ENCODE measurements at places on chromosomes 6 and 20.
A peak's percentile ranks its signal among the peaks of the same experiment; 100 is the strongest.

DNA sequence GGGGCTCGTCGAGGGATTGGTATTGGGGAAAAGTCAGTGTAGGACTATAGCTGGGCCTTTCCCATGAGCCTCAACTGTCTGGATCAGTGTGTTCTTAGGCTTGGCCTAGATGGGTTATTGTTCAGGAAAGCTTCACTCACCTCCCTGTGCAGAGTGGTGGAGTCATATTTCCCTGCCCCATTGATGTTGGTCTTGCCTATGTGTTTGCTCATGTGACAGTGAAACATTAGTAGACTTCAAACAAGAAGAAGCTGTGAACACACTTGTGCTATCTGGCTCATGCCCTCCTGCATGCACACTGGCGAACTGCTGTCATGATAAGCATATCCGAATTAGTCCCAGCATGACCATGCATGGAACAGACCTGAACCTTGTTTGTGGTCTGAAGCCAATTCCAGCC, 171.1 kb downstream of the DHX35 start:
- no peak for DNase-seq

DNA sequence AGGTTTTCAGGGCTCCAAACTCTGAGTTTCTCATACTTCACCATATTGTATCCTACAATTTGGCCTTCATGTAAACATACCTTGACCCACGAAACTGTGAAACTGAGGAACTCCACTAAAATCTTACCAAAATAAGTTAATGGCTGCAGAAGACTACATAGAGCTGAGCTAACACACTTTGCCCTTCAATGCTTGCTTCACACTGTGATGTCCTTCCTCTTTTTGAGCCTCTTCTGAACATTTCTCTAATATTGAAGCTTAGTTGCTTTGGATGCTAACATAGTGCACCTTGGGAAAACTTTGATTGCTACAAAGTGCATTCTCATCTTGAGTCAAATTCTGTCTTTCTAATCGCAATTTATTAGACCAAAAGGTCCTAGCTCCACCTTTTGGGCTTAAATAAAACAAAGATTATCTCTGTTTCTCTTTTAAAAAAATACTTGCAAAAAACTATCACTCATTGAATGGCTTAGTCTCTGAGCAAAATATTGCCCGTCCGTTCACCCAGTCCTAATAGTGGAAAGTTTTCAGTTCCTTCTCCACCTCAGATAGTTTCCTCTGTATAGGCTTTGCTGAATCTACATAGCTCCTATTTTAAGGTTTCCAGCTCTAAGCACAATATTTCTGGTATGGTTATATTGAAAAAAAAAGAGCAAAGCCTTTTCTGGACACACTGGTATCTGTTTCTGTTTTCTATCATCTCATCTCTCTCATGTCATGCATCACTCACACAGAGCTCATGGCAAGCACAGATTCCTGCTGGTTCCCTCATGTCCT, 494.6 kb downstream of the RFPL4B start:
- no peak for DNase-seq

DNA sequence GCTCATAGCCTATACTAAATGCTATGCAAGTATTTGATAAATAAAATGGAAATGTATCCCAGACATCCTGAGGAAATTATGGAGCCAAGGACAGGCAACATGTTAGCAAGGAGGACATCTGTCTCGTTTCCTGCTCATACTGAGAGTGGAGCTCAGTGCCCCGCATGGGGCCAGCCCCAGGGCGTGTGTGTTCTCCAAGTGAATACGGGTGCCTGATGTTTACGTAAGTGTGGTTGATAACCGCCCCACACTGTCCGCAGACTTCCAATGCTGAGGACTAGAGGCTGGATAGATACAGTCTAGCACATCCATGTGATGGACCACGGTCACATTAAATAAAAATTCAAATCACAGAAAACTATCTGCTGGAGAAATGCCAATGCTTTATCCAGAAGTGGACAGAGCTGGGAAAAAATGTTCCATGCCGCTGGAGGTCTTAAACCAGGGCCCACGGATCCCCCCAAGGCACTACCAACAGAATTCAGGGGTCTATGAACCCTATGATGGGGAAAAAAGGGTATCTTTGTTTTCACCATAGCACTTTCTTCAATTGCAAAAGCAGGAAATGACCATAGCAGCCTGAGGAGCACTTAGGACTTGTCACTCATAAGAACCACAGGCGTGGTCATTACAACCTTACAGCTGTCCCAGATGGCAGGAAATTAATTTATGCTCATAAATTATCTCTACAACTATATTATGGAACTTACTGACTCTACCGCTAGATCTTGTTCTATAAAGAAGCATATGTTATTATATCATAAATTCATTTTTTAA, 24.9 kb downstream of the TGM2 start:
- no peak for DNase-seq

DNA sequence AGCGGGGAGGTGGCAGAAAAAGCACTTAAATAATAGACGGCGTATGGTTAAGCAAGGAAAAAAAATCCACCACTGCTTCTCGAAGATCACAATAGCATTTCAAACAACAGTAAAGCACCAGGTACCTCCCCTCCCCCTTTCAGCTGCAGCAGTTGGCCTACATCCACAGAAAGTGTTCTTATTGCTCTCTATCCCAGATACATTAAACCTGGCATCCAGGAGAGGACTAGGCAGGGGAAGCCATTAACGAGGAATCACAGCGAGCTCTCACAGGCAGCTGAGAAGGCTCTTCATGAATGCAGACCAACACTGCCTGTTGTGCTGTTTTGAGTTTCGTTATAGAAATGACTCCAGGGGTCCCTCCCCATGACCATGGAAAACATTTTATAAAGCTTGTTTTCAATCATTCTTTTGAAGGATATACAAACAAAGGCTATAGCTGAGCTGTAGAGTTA, 11.8 kb downstream of the FYN start:
- DNase-seq = no peak

GRCh38 chr6:16392010-16392409, 153.6 kb downstream of the GMPR start:
- DNase-seq = no peak

- no peak for DNase-seq
Measured at GRCh38 chr6:19803331-19804204, 33.6 kb upstream of the ID4 start.

DNA sequence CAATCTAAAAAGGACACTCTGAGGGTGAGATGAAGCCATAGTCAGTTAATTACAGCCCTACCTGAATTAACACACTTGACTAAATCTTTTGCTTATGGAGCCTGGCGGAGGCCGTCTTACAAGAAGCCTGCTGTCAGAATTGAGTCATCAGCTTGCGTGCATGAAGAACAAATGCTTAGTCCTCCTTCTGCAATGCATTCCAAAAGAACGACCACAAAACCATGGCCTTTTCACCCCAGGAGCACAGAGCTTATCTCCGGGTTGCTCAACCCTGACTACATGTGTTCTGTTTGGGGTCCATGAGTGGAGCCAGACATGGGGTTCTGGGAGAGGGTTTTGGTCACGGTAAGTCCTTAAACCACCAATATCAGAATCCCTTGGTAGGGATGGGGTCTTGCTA, 318.1 kb downstream of the CLIC5 start:
- no peak for DNase-seq

DNA sequence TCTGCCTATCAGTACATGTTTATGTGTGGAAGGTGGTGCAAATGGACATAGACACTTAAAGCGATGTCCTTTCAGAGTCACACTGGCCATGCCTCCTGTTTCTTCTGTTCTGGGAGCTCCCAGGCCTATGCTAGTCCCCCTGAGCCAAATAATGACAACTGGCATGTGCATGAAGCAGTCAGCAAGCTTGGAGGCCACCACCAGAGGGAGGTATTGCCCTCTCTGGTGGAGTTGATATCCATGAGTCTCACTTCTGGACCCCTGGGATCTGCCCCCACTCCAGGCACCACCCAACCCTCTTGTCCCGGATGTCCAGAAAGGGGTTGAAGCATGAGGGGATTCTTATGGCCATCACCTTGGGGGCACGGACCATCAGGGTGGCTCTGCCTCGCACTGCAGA, 172.2 kb downstream of the AIG1 start:
- DNase-seq = no peak

DNA sequence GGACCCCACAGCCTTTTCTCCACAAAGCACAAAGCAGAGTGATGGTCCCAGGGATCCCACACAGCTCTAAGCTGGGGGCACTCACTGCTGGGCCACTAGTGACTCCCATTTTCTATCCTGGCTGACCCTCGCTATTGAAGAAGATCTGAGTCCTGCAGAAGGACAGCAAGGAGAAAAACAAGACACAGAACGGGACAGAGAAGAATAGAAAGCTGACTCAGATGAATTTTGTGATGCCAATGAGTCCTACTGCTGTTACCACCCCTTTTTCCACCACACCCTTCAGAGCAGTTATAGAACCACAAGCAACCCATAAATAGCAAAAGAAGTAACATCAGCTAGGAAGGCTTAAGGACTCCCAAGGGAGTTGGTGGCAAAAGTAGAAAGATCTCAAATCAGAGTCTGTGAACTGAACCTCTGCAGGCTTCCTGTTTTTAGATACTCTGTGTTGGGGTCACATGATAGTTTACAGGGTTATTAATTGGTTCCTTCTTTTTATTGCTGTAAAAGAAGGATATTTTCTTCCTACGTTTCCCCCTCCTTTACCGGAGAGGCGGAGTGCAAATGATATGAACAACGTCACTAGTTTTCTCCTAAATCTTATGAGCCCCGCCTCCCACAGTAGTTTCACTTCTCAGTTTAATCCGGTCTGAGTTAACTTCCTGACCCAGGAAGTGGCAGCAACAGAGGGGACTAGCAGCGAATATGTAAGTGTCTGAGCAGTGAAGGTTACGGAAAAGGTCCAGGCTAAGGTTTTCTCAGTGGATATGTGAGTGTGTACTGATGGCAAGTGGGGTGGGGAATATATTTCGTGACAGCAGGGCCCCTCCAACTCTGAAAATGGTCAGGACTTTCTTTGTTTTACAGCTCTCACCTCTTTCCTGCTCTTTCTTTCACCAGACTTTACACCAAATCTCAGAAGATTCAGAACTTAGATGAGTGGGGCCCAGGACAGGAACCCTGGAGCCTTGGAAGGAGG, at the start of gene TRIM38:
TSS of gene TRIM38 (plus strand) at position 654 of the 979 bp plus-strand sequence. CDS start 3,721 bp downstream, outside the sequence.
- no peak for DNase-seq

DNA sequence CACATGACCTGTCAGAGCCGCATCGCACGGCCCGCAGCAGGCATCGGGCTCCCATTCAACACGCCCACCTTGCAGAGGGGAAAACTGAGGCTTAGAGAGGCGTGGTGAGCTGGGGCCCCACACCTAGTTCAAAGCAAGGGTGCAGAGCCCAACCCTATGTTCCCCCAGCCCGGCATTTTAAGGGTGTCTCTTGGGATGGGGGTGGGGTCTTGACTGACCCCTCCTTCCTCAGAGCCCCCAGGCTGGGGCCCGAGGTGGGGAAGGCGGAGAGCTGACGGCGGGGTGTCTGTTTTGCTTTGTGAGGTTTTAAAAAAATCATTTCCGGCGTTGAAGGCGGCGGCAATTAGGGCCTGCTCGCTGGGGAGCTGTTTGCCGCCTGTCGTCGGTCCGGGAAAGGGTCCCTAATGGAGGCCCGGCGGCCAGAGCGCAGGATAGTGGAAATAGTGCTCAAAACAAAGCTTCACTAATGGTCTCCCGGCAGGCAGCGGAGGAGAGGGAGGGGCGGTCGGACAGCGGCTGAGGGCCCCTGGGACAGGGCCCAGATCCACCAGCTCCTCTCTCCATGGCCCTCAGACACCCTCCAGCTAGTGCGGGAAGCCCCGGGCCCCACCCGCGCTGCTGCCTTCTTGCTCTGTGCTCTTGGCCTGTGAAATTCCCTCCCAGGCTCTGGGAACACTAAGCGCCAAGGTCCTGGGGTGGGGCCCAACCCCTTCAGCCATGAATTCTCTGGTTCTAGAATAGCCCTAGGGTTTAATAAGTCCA, 11.9 kb downstream of the VSTM2L start:
- DNase-seq = peak; percentile 46

GRCh38 chr6:10668126-10668917, 26.1 kb downstream of the C6orf52 start:
- DNase-seq = no peak

DNA sequence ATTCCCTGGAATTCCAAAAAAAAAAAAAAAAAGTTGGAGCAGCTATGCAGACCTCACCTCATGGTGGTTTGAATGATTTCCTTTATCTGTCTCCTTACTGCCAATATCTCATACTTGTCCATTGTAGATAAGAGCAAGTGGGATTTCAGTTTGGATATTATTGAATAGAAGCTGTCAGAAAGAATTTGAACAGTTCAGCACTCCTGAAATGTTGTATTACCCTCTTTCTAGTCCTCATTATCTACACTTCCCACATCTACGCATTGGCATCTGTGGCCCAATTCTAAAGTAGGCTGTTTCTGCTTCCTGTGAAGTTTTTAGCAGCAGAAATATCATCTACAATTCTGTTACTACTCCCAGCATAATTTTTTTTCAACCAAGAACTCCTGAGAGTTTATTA, 68.2 kb upstream of the KHDRBS2 start:
- no peak for DNase-seq

DNA sequence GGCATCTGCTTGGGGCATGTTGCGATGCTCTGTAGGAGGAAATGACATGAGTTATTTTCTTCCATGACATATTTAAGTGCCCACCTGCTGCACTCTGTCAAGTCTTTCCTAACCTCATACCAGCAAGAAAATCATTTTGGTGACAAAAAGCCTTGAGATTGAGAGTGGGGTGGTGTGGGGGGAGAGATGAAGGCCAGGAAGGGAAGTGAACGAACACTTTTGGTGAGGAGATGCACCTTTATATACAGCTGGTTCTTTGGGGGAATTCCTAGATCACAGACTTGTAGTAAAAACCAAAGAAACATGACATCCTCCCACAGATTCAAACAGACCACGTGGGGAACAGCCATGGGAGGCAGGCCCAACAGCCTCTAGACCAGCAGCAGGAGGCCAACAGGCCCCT, 26.1 kb downstream of the NCOA5 start:
- DNase-seq = no peak

GRCh38 chr6:166153966-166154365, 13.7 kb downstream of the TBXT start:
- DNase-seq = no peak

DNA sequence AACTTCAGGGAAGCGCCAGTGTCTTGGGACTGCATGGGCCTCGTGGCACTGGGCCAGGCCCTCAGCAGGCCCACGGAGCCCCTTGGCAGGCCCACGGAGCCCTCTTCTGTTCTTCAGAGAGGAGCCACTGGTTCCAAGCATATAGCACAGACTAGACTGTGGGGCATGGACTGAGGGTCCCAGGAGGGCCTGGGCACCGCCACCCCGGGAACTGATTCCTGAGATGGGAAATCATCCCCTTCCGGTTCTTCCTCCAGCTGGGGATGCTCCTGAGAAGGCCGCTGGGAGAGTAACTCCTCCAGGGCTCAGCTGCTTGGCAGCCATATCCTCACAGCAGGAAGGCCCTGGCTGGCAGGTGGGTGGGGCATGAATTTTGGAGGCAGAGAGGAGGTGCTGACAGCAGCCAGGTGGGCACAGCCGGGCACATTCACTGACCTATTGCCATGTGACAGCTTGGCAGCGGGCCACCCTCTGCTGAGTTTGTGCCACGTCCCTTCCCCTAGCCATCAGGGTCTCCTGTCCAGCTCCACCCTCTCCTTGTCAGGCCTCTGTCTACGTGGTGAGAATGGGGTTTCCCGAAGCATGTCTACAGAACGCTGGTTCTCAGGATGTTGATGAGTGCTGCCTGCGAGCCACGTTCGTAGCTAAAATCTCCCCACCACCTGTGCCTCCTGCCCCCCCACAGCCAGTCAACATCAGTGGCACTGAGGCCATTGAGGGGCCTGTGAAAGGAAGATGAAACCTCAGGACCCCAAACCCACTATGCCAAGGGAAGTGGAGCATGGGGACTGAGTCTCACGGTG, 152.1 kb downstream of the TAF4 start:
- no peak for DNase-seq

Measured in NCI-H1436 treated with DMSO at 0.1 percent for 48 hours (cell line).